ENCODE measurements at places on chromosomes 2 and 18. TPM values are rescaled to one million over a fixed set of nuclear protein-coding genes. Genes with fewer than 3 reads are reported as not detected.

The PROM2 gene
- not detected for total RNA-seq

The VWA3B gene
- total RNA-seq, result not detected

The LAMA1 gene
- 0.16 TPM for total RNA-seq

The CCDC74A gene
- 16.2 TPM for total RNA-seq

The SETBP1 gene
- 0.39 TPM for total RNA-seq

The CYBRD1 gene
- total RNA-seq, result 30.7 TPM

The SMYD1 gene
- total RNA-seq, result not detected

The CAPN13 gene
- 0.12 TPM for total RNA-seq

The SYT4 gene
- total RNA-seq, result not detected

The CERKL gene
- total RNA-seq, result 0.31 TPM

The CPO gene
- 0.05 TPM for total RNA-seq

The TEX44 gene
- not detected for total RNA-seq

The GAD1 gene
- total RNA-seq, result 0.34 TPM

The TFCP2L1 gene
- total RNA-seq, result 29.7 TPM

The CAPN14 gene
- total RNA-seq, result 0.04 TPM

The DUSP11 gene
- 42.3 TPM for total RNA-seq

The KIAA2012 gene
- total RNA-seq, result not detected

The ZEB2 gene
- 8.6 TPM for total RNA-seq

The SH3BP4 gene
- total RNA-seq, result 38.9 TPM

The AGXT gene
- total RNA-seq, result not detected

The SMCHD1 gene
- 11.6 TPM for total RNA-seq

The TMEM247 gene
- not detected for total RNA-seq

The PUS10 gene
- total RNA-seq, result 2.0 TPM
